ENCODE measurements at places on chromosomes 6 and 20. TPM values are rescaled to one million over a fixed set of nuclear protein-coding genes. Genes with fewer than 3 reads are reported as not detected.

Gene POU3F2
- total RNA-seq: not detected

Gene ADAM33
- 10.8 TPM for total RNA-seq

Gene PTCHD4
- 1.0 TPM for total RNA-seq

Gene CRIP3
- total RNA-seq: 42.3 TPM

Gene GFRAL
- not detected for total RNA-seq

Gene ZBTB46
- 13.6 TPM for total RNA-seq

Gene RIPOR3
- total RNA-seq: 6.5 TPM

Gene LRRN4
- total RNA-seq: 0.08 TPM

Gene PCK1
- total RNA-seq: 0.25 TPM

Gene XKR7
- not detected for total RNA-seq

Gene TFAP2D
- not detected for total RNA-seq

Gene SMPDL3A
- 3.8 TPM for total RNA-seq

Gene TAAR5
- not detected for total RNA-seq
